ENCODE measurements at places on chromosomes 4 and X.

- no peak for DNase-seq
Measured at GRCh38 chr4:20643631-20644030, 56.6 kb upstream of the PACRGL start.

DNA sequence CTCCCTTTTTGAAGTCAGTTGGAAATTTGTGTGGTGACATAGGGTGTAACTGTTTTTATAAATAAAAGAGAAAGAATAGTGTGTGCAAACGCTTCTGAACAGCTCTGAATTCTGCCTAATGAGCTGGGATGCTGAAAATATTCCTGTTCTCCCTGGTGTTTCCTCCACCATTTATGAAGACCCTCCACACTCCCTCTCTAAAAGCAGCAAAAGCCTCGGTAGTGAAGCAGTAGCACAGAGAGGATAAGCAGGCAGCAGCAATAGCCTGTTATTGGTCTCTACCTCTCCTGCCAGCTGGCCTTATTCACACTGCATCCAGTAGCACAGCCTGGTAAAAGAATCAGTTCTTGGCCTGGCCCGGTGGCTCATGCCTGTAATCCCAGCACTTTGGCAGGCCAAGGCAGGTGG lies 406.1 kb downstream of the IQCM start:
- peak; percentile 2 for DNase-seq

DNA sequence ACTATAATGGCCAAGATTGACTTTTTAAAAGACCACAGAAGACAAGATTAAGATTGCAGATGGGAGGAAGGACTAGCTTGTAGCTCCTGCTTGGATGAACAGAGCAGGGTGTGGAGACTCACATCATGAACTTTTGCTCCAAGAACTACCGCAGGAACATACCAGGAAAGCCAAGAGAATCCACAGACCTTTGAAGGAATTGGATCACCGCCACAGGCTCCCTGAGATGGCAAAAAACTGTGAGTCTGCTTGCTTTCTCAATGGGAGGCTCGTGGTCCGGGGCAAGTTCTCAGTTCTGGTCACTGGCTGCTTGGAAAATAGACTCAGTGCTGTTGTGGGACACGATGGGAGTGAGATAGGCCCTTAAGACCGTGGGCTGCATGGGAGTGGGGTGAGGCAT lies 276.6 kb downstream of the CCSER1 start:
- DNase-seq = no peak

- DNase-seq = no peak
Measured at GRCh38 chr4:78483811-78484210, 67.8 kb upstream of the ANXA3 start.

DNA sequence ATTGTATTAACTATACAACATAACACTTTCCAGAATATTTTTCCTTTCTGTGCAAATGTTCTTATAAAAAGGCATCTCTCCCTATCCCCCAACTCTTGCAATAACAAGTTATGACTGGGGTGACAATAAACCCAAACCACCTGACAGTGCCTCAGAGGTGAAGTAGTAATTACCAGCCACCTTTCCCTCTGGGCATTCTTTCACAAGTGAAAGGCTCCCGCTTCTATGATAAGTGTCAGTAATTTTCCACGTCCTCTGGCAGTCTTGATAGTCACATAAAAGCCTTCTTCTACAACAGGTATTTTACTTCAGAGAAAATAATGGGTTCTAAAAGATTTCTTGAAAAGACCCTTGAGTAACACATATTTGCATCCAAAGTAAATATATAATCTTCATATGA lies 82.7 kb downstream of the MANBA start:
- no peak for DNase-seq

- no peak for DNase-seq
Measured at GRCh38 chr4:125049711-125050110, 265.0 kb upstream of the FAT4 start.

DNA sequence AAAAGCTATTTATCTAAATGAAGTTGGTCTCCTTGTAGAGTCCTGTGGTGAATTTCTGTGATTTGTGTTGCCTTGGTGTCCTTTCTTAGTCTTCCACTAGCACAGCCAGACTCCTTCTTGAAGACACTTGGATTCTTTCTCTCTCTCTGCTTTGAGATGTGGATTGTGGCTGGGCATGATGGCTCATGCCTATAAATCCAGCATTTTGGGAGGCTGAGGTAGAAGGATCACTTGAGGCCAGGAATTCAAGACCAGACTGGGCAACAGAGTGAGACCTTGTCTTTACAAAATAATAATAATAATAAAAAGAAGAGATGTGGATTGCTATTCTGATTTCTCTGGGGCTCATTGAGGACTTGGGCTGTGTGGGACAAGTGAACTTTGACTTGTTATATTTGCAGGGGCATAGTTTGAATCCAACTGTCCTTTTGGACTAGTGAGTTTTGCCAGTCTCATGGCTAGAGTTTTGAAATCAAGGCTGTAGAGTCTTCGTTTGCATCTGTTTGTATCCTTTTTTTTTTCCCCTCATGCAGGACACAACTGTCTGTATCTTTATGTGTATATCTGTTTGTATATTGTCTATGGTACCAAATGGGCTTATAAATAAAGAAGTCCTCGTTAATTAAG lies 11.1 kb upstream of the SMIM14 start:
- DNase-seq = no peak

- DNase-seq = no peak
Measured at GRCh38 chr4:67035501-67035900, 509.8 kb downstream of the CENPC start.

- DNase-seq = no peak
Measured at GRCh38 chr4:116328261-116328860, 757.0 kb downstream of the TRAM1L1 start.

- DNase-seq = no peak
Measured at GRCh38 chr4:94897023-94897422, 139.3 kb downstream of the BMPR1B start.

DNA sequence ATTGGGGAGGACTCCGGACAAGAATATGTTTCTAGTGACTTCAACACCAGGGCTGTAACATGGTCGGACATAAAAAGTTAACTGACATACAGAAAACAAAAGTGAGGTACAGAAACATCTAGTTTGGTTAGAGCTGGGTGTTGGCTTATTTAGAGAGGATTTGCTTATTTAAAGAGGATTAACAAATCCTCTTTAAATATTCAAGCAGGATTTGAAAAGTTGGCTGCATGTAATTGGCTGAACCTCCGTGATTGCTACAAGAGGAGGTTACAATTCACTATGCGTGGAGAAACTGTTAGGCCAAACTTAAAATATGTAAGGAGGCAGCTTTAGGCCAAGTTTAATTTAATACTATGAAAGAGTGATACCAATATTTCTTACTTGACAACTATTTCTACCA lies 2707.4 kb downstream of the ARAP2 start:
- no peak for DNase-seq

DNA sequence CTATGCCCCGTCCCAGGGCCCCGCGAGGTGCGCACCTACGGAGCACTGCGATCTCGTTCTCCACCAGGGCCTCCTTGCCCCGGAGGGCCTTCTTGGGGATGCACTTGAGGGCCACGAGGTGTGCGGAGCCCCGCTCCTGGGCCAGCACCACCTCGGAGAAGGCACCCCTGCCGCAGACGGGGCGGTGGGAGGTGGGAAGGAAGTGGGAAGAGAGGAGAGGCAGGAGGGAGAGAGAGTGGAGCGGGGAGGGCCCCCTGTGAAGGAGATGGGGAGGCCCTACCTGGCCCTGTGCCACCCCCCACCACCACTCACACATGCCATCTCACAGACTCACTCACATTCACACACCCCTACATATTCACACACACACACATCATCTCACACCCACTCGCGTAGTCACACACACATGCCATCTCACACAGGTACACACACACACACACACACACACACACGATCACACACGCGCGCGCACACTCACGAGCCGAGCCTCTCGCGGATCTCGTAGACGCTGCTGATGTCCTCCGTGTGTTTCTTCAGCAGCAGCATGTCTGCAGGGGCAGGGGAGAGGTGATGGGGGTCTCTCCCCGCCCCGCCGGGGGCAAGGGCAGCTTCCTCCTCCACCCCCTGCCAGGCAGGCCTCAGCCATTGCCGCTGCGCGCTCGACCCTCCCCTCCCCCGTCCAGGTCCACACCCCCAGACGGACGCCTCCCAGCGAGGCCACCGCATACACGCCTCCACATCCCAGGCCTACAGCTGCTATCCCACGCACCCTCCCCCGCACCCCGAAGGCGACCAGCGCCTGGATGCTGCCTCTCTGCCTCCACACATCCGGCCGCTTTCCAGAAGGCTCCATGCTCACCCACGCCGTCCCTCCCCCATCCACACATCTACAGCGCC lies 834 bp downstream of the PNCK start:
- no peak for DNase-seq

DNA sequence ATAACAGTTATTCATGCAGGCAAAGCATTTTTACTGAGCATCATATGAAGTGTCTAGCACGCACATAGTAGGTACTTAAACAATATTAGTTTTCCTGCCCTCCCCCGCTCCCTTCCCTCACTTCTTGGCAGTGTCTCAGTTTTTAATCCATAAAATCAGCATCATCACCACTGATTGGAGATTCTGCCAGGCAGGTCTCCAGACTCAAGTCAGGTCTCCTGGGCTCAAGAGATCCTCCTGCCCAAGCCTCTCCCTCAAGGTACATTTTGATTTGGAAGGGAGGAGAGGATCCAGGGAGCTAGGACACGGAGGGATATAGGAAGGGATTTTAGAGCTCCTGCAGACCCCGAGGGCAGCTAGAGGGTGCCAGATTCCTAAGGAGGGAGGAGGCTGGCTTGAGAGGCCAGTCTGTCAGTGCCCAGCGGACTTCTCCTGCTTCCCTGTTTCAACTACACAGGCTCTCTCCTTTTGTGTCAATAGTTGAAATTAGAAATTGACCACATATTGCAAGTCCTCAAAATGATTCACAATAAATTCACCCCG lies 4.4 kb upstream of the FAT1 start:
- peak; percentile 26 for DNase-seq

- peak; percentile 31 for DNase-seq
Measured at GRCh38 chr4:121192480-121192879, 28.4 kb upstream of the TNIP3 start.

DNA sequence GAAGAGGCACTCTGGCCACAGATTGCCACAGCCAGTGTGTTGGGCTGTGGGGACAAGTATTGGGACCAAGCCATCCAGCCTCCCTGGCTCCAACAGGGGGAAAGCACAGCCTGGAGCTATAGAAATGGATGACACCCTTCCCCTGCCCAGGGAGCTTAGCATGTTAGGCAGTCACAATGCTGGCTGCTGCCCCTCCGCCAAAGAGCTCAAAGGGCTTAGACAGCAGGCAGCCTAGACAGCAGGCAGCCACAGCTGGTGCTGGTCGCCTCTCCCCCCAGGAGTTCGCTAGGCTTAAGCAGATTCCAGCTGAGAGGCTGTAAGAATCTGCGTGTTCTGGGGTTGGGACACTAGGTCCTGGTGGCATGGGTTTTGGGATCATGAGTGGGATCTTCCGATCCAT lies 94.5 kb upstream of the MXRA5 start:
- DNase-seq = no peak

GRCh38 chr4:94827481-94828110 lies 69.8 kb downstream of the BMPR1B start:
- DNase-seq = peak; percentile 55

GRCh38 chr4:120218981-120219380 lies 152.3 kb upstream of the MAD2L1 start:
- DNase-seq = no peak
